Bronchial epithelial cell (primary cell): ENCODE measurements at places on chromosomes 4 and X. TPM values are rescaled to one million over a fixed set of nuclear protein-coding genes. Genes with fewer than 3 reads are reported as not detected.
A peak's percentile ranks its signal among the peaks of the same experiment; 100 is the strongest.

GRCh38 chrX:135114392-135114791 is 5.9 kb downstream of the ETDB start:
- DNase-seq: no peak

DNA sequence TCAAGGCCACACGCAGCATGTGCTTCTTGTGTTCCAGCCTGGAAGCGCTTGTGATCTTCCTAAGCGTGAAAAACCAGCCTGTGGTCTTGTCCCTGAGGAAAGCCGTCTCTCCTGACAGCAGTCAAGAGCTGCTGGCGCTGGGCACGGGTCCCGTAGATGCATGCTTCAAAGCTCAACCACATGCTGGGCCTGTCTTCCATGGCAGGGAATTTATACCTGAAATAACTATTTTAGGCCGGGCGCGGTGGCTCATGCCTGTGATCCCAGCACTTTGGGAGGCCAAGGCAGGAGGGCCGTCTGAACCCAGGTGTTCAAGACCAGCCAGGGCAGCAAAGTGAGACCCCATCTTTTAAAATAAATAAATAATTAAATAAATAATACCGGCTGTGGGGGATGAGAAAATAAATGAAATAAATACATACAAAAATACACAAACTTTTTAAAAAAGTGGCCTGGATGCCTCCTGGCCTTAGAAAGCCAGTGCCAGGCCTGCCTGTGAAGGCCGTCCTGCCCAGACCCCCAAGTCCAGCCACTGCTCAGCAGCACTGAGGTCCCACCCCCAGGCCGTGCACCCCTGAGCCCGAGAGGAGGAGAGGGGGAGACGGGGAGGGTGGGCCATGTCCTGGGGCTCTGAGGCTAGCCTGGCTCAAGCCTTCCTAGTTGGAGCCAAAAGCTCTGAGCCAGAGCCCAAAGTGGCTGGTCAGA is 10.4 kb downstream of the LRPAP1 start:
- no peak for DNase-seq

Gene TMSB15C
- 0.79 and 1.8 TPM in 2 replicates for total RNA-seq

GRCh38 chr4:185549095-185549639 is 13.9 kb upstream of the PDLIM3 start:
- no peak for DNase-seq

GRCh38 chr4:53547983-53548382 is 43.3 kb downstream of the LNX1 start:
- DNase-seq: no peak

DNA sequence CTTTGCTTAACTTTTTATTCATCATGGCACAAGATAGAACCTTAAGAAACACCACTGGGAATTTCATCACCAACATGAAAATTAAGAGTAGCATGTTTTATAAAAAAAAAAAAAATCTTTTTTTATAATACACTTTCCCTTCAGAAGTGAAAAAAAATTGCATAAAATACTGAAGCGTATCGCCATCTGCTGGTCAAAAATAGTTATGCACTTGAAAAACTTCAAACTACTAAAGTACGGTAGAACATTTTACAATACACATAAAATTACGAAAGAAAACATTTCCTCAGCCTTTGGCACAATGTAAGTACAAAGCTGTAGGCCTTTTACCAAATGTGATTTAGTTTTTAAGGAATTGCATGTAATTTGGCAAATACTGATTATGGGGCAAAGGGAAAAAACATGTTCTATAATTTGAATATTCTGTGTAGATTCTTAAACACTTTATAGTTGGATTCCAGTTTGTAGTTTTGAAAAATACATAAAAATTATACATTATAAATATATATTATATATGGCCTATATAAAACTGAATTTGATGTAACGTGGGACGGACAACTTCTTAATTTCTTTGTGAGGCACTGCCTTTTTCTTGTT is 26.5 kb downstream of the HCCS start:
- peak; percentile 20 for DNase-seq

DNA sequence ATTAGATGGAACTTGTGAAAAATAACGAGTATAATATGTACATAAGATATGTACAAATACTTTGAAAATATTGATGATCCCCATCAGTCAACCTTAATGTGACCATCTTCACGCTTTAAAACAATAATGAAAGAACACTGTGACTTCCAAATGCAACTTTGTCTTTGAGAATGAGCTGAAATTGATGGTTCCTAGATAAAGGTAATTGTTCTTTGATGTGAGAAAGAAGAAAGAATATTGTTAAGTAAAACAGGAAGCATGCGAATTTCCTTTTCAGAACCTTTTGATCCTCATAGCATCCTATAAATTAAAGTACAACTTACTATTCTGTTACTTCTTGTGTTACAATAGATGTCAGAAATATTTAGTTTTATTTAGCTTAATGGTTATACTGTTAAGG is 22.2 kb downstream of the IL2 start:
- DNase-seq: no peak

- no peak for DNase-seq
Measured at GRCh38 chr4:120053911-120054310, 12.7 kb downstream of the MAD2L1 start.

DNA sequence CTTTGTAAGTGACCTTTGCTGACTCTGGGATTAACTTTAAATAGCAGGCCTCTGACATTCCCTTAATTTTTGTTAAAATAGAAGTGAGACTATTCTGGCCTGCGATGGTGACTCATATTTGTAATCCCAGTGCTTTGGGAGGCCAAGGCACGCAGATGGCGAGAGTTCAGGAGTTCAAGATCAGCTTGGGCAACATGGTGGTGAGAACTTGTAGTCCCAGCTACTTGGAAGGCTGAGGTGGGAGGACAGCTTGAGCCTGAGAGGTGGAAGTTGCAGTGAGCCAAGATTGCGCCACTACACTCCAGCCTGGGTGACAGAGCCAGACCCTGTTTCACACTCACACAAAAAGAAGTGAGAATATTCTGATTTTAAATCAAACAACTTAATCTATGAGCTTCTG is 27.3 kb downstream of the ZNF330 start:
- no peak for DNase-seq

Gene GNRHR
- total RNA-seq: under 0.01 and 0.13 TPM in 2 replicates
